ENCODE measurements at places on chromosomes 2 and 18. TPM values are rescaled to one million over a fixed set of nuclear protein-coding genes. Genes with fewer than 3 reads are reported as not detected.

DNA sequence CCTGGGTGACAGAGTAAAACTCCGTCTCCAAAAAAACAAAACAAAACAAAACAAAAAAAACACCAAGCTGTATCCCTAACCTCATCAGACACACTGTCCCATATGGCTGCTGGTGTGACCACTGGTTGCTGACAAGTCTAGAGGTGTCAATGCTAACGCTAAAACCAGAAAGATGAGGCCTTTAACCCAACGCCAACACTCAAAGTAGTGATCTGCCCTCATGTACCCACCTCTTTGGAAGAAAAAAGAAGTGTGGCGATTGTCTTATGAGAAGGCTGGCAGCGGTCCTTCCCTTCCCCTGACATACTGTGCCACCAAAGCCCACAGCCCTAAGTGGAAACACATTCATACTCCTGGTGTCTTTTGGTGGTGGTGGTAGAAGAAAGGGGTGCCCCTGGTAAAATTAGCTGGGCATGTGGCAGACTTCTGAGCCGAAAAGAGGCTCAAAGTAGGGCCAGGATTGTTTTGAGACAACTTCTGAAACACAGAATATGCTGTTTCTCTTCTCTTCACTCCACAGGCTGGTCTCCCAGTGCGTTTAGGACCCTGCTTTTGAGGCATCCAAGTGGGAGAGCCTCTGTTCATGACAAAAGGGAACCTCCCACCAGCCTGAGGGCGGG is 9.8 kb downstream of the SERTAD2 start:
- no peak for DNase-seq

DNA sequence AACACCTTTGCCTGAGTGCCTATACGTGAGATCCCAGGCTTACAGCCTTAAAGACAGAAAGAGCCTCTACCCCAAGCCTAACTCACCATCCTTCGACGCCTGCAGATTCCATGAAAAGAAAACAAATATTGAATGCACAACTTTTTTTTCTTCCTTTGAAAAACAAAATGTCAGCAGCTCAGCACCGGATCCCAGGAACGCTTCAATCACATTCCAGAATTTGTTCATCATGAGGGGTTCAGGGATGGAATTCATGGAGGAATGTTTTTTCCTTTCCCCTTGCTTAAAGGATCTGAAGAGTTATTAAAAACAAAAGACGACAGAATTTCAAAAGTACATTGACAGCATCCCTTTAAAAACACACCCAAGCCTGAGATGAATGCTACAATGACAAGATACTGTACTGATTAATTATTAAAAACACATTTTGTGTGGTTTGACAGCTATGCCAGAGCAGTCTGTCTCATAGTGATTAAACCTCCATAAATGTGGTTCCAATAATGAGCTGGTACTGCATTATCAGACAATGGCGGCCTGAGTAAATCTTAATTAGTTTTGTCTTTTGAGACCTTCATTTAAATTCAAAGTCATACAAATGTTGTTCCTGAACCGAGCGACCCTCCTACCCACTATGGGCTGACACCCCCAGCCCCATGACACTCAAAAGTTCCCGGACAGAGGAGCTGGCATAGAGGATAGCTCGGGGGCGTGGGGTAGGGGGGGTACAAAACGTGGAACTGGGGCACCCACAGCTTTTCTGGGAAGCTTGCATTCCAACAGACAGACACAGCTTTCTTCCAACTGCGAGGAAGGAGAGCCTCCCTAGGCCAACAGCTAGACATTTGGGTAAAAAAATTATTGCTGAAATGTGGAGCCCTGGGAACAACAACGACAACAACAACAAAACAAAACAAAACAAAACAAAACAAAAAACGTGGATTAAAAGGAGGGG is 227.5 kb downstream of the TTC32 start:
- no peak for DNase-seq

DNA sequence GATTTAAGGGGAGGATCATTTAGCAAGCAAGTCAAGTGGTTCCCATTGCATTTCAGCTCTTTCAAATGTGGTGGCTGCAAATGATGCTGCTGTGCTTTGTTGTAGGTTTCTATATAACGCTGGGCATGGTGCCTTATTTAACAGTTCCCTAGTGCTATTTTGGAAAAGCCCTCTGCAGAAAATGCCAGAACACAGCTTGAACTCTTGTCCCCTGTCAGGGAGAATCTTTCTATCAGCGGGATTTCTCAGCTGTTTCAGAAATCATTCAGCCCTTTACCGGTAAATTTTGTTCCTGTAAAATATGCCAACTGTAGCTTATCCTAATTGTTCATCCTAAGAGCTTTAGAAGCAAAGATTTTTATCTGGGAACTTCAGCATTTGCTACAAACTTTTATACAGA is 77.8 kb upstream of the DTNA start:
- DNase-seq: no peak

ERBB4 gene
- 0.15 TPM for total RNA-seq

GRCh38 chr18:406677-407076 is 93.8 kb downstream of the COLEC12 start:
- no peak for DNase-seq

- no peak for DNase-seq
These were observed 28.8 kb downstream of the GLI2 start for GRCh38 chr2:120764492-120764891.

ST3GAL5 gene
- total RNA-seq: 5.0 TPM

GRCh38 chr18:1542230-1542774 is 637.6 kb downstream of the ADCYAP1 start:
- DNase-seq: no peak
